Tracheal epithelial cell (primary cell): ENCODE measurements at places on chromosomes 4 and X. TPM values are rescaled to one million over a fixed set of nuclear protein-coding genes. Genes with fewer than 3 reads are reported as not detected.

The LIMCH1 gene
- 3.9 and 4.7 TPM in 2 replicates for total RNA-seq

The TMEM154 gene
- total RNA-seq: 30.5 and 34.5 TPM in 2 replicates

The FGFR3 gene
- total RNA-seq: 55.4 and 118 TPM in 2 replicates

The ARMCX1 gene
- 7.2 and 15.7 TPM in 2 replicates for total RNA-seq

The SULT1E1 gene
- total RNA-seq: 0.24 and 0.64 TPM in 2 replicates

The SSX4 gene
- total RNA-seq: not detected in 2 replicates

The C4orf36 gene
- total RNA-seq: 1.3 and 2.9 TPM in 2 replicates

The MSMO1 gene
- total RNA-seq: 604 and 692 TPM in 2 replicates

The FRG2 gene
- not detected in 2 replicates for total RNA-seq

The SPANXN3 gene
- total RNA-seq: not detected in 2 replicates

The SH3BGRL gene
- total RNA-seq: 15.2 and 19.2 TPM in 2 replicates

The PDCL2 gene
- total RNA-seq: 0.24 TPM in 1 of 2 replicates, not detected in the other

The AMTN gene
- 0.85 and 1.9 TPM in 2 replicates for total RNA-seq

The SASH3 gene
- total RNA-seq: not detected in 2 replicates

The RBMXL3 gene
- not detected in 2 replicates for total RNA-seq

The GC gene
- total RNA-seq: not detected in 2 replicates

The LONRF3 gene
- 0.21 and 1.7 TPM in 2 replicates for total RNA-seq

The GABRQ gene
- total RNA-seq: not detected in 2 replicates

The FBXL5 gene
- 118 and 138 TPM in 2 replicates for total RNA-seq

The USP51 gene
- 0.21 and 0.24 TPM in 2 replicates for total RNA-seq

The ZMAT1 gene
- 0.24 TPM in 1 of 2 replicates, not detected in the other for total RNA-seq

The SPANXN4 gene
- not detected in 2 replicates for total RNA-seq

The HDAC8 gene
- 17.1 and 19.3 TPM in 2 replicates for total RNA-seq

The UCP1 gene
- under 0.01 TPM in 1 of 2 replicates, not detected in the other for total RNA-seq
